Activated T-helper 1 cell treated with anti-CD3 and anti-CD28 coated beads, Interleukin-2, amount 50 U/mL, for 16 hours (primary cell): ENCODE measurements at places on chromosomes 6 and 20.

DNA sequence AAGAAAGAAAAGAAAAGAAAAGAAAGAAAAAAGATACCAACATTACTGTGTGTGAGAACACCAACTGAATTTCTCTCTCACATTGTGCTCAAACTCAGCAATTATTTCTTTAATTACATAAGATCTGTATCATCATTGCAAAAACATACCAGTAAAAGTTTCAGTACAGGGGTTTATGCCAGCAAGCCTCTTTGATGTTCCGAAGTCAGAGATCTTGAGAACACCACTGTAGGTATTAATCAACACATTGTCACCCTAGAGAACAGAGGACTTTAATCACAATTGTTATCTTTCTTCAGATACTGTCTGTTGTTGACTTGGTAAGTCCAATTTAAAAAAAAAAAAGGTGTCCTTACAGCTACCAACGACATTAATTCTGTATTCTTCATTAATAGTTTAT lies 60.9 kb upstream of the MAP7 start:
- no peak for DNase-seq

DNA sequence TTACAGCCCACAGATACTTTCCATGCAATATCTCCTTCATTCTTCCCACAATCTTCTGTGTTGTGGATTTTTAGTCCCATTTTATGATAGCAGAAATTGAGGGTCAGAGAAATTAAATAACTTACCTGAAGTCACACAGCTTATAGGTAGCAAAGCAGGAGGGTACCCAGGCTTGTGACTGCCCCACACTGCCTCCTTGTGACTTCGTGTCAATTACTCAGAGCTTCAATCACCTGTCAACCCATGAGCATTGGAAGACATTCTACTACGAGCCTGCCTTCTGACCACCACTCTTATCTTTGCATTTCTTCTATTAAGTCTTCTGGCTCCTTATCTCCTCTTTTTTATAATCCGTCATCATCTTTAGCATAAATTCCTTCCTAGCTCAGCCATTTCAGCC lies 71.6 kb upstream of the NRSN1 start:
- no peak for DNase-seq

- no peak for DNase-seq
These were observed 498.2 kb upstream of the CITED2 start for GRCh38 chr6:139872665-139873064.

- no peak for DNase-seq
These were observed 125.4 kb downstream of the F13A1 start for GRCh38 chr6:6195080-6195479.

DNA sequence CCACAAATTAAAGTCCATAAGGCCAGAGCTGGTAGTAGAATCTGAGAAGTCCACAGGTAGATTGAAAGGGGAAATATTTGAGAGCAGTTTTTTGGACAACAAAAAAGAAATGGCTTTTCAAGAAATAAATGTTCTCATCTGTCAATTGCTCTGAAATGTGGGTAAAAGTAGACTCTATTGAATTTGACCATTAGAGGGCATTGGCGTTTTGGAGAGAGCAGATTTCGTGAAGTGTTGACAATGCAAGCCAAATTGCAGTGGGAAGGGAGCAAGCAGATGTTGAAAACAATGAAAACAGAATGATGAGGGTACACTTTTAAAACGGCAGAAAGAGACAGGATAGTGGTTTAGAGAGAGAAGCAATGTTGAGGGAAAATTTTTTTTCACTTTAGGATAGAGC lies 149.1 kb upstream of the FAM83B start:
- no peak for DNase-seq

DNA sequence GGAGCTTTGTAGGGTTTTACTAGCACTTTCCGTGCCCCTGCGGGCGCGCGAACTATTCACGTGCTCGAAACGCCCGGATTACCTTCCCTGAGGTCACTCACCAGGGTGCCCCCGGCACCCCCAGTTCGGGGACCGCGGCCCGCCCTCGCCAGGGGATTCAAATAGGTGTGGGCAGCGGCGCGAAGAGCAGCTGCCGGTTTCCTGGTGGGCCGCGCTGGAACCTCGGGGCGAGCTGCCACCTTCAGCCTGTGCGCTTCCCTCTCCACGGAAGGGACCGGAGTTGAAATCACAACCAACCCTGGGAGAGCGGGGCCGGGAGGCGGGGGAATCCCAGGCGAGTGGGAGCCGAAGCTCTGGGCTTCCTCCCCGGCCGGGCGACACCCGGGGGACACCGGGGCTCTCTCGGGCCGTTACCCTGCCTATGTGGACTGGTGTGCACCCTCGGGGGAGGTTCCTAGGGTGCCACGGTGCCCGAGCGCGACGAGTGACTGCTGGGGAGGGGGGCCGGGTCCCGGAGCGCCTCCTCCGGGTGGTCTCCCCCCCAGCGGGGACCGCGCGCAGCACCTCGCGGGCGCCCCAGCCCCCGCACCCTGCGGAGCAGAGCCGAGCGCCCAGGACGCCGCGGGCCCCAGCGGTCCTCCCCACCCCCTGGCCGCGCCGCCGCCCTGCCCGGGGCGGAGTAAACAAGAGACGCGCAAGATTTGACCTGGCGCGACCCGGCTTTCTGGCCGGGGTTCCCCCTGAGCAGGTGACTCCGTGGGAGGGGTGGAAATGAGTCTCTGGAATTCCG lies 2.1 kb upstream of the HIVEP2 start:
- DNase-seq: peak; percentile 79

DNA sequence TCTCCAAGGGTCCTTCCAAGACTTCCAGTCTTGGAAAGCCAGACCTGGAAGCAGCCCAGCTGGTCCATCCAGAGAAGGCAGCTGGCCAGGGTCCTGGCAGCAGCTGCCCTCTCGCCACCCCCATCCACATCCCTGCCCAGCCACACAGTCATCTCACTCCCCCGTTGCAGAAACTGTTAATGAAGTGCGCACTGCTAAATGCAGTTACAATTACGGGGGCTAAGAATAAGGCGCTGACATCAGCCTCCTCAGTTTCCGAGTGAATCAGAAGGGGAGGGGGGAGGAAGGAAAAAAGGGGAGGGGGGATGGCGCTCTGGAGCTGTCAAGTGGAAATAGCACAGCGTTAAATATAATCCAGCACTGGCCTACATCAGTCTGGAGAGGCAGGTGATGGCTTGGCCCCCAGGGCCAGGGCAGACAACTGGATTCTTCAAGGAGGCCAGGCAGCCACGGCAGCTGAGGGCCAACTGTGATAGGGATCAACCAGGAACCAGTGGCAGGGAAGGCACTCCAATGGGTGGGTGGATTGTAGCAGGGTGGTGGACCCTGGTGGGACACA lies 6.9 kb downstream of the RIMS4 start:
- DNase-seq: no peak

DNA sequence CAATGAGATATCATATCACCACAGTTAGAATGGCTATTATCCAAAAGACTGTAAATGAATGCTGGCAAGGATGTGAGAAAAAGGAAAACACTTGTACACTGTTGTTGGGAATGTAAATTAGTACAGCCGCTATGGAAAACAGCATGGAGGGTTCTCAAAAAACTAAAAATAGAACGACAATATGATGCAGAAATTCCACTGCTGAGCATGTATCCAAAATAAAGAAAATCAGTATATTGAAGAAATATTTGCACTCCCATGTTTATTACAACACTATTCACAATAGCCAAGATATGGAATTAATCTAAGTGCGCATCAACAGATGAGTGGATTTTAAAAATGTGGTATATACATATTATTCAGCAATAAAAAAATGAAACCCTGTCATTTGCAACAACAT lies 898.9 kb upstream of the MAN1A1 start:
- DNase-seq: no peak

DNA sequence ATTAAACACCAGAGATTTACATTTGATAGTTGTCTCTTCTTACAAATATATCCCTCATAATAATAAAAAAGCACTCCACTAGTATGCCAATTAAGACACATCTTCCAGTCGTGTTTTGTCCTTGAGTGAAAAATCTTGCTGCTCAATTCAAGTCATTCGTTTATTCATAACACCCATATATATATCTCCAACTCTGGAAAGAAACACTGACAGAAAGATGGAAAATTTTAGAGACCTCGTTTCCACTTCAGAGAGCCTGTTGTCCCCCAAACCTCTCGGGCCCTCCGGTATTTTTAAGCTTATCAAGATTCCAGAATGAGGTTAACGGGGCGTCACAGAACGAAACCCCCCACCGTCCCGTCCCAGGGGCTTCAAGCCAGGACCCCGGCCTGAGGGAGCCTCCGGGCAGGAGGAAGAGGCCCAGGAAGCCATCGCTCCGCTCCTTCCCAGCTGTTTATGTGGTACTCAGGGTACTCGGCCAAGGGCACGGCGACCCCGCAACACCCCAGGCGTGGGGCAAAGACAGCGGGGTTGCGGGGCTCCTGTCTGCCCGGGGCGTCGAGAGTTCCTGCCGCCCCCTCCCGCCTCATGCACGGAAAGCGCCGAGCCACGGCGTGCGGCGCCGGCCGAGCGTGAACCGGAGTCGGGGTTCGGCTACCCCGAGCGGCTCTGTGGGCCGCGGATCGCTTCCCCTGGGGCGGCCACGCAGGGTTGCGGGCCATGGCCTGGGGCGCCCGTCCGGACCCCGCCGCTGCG lies 623 bp upstream of the SNX9 start:
- no peak for DNase-seq

DNA sequence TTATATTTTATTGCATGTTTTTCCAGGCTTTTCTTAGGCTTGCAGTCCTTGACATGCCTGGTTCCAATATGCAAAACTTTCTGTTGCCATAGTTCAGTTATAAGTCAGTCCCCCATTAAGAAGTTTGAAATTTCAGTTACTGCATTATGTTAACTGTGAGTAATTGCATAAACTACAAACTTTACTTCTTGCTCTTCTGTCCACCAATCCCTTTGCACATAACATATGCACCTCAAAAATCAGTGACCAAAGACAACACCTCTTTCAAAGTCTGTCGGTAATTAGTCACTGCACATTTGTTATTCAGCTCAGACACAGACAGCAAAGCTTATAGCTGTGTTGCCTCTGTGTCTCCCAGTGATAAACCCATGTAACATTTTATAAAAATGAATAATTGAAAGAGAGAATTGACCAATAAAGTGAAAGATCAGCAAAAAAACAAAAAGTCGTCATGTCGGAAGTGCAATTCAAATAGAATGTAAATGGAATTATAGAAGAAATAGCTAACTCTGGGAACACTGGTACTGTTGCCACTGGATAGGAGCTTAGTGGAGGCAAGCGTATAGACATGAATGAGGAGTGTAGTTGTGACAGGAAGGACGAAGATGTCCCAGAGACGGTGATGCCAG lies 50.3 kb upstream of the BTBD3 start:
- DNase-seq: no peak
